Fibroblast of skin of left biceps (primary cell): ENCODE measurements at places on chromosomes 16 and 17.

DNA sequence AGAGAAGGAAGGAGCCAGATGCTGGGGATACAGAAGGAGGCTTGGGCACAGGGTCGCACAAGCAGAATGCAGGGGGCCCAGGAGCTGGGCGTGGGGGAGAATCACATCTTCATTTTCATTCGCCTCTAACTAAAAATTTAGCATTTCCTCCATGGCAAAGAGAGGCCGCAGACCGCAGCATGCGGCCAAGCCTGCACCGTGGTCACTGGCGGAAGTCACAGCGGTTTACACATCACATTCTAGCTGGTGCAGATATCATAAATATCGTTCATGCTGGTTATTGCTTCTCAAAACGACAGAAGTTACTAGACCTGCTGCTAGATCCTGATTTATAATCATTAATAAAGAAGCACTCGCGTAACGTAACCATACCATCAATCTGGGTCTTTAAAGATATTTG is 162.0 kb downstream of the NTN1 start:
- no peak for DNase-seq

DNA sequence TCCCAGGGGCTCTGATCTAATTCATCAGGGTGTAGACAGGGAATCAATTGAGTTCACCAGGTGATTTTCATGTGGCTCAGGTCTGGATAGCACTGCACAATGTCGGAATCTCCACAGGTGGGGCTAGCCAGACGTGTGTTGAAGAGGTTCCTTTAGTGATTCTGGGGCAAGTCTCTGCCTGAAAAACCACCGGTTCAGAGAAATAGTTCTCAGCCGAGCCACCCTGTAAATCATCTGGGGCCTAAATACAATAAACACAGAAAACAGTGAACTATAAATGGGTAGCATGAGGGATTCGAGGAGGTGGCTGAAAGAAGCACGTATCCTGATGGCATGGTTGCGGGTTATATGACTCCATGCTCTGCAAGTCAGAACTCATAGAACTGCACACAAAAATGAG is 21.3 kb downstream of the ASPA start:
- DNase-seq: no peak

DNA sequence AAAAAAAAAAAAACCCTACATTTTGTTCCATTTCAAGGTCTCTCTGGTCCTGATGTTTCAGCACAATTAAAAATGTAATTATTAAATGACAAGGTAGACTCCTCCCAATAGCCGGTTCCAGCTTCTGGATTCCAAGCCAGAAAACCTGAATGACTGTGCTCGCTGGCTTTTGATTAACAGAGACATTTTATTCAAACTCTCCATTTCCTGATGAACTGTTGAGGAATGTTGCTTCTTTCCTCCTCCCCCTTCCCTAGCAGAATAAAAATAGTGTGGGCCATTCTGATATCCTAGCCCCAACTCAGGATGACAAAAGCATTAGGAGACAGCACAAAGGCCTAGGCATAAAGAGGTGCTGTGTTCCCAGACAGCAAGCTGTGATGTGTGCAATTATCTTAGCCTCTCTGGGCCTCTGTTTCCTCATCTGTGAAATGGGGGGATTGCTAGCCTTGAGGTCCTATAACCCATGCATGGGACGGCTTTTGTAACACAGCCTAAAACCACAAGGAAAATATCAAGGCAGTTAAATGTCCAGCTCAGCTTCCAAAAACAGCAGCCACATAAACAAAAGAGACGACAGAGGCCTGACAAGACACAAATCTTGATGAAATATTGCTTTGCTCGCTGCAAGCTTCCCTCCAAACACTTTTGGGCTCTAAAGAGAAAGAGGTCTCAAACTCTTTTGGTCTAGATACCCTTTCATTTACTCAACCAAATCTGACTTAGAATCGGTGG is 127.2 kb upstream of the RCVRN start:
- DNase-seq: no peak

- DNase-seq: no peak
Observed at GRCh38 chr17:76735006-76735405, 2.1 kb downstream of the SRSF2 start.

DNA sequence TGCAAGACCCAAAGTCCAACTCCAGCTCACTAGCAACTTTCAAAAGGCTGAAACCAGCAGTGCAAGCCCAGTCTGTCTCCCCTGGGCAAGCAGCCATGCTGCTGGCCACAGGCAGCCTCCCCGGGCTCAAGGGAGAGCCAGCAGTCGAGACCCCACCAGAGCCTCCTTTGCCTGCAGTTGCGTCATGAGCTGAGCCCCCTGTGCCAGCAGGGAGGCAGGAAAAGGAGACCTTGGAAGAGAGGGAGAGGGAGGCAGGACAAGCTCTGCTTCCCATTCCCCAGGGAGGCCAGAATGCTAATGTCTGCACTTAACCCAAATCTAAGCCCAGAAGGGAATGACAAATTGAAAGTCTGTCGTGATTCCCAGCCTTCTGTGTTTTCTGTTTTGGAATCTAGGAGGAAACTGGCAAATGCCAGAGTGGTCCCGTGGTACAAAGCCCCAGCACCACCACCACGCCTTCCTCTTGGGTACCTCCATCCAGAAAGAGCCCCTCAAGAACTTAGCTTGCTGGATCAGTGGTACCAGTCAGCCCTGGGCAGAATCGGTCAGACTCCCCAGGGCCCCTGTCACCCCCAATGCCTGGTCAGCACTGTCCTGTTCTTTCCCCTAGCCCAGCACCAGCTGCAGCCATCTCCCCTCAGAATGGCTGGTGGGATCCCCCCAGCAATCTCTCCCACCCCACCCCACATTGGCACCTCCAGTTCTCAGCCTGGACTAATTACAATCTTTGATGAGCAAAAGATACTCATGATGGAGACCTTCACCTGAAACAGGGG is 99.3 kb upstream of the TNRC6C start:
- no peak for DNase-seq

- DNase-seq: no peak
Observed at GRCh38 chr17:79391376-79392233, 219.2 kb downstream of the RBFOX3 start.

GRCh38 chr17:81445642-81446503 is 50.6 kb downstream of the BAHCC1 start:
- no peak for DNase-seq

GRCh38 chr17:39118674-39119419 is 32.6 kb downstream of the PLXDC1 start:
- DNase-seq: no peak

GRCh38 chr17:31470592-31470991 is 79.1 kb downstream of the RAB11FIP4 start:
- no peak for DNase-seq

- no peak for DNase-seq
Observed at GRCh38 chr17:7022781-7023571, at the start of gene BCL6B. BCL6B (plus strand) TSS chr17:7023050; CDS start chr17:7023672, 622 bp downstream.

GRCh38 chr16:73378471-73378870 is 330.5 kb upstream of the ZFHX3 start:
- no peak for DNase-seq

GRCh38 chr17:61404663-61404912 is 4.9 kb downstream of the TBX2 start:
- no peak for DNase-seq

- DNase-seq: no peak
Observed at GRCh38 chr16:3348547-3349167, 7.0 kb upstream of the OR2C1 start.

- peak; percentile 98 for DNase-seq
Observed at GRCh38 chr16:87201052-87201451, 116.1 kb downstream of the C16orf95 start.

GRCh38 chr17:54948380-54948779 is 20.1 kb downstream of the COX11 start:
- DNase-seq: peak; percentile 32

- no peak for DNase-seq
Observed at GRCh38 chr17:35934760-35935159, 4.2 kb upstream of the RDM1 start.

DNA sequence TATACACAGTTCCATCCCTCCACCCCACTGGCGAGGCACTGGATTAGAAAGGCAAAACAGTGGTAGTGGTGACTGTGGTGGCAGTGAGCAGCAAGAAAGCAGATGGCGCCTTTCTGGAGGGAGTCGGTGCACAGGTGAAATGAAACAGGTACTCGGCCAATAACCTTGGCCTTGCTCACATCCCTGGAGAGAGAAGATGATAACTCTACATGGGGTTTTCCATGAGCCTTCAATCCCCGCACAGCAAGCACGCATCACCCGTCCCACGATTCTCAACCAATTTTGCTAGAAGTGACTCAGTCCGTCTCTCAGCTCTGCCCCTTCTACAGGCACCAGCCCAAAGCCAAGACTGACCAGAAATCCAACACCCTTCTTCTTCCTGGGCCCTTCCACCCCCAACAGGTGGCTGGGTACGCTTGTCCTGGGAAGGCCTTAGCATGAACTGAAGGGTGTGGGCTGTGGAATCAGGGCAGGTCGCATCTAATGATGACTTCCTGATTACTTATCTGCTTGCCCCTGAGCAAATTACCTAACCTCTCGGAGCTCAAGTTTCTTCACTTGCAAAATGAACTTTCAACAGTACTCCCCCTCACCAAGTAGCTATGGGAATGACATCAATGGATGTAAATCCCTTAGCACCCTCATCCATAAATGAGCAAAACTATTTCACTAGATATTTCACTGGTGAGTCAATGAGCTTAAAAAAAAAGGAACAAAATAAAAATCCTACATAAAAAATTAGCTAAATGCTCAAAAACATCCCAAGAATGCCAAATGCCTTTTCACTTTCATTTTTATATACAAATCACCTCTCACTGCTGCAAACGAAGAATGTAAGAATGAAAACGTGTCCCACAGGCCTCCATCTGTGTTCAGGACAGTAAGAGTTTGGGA is 18.0 kb downstream of the XPO6 start:
- peak; percentile 87 for DNase-seq

DNA sequence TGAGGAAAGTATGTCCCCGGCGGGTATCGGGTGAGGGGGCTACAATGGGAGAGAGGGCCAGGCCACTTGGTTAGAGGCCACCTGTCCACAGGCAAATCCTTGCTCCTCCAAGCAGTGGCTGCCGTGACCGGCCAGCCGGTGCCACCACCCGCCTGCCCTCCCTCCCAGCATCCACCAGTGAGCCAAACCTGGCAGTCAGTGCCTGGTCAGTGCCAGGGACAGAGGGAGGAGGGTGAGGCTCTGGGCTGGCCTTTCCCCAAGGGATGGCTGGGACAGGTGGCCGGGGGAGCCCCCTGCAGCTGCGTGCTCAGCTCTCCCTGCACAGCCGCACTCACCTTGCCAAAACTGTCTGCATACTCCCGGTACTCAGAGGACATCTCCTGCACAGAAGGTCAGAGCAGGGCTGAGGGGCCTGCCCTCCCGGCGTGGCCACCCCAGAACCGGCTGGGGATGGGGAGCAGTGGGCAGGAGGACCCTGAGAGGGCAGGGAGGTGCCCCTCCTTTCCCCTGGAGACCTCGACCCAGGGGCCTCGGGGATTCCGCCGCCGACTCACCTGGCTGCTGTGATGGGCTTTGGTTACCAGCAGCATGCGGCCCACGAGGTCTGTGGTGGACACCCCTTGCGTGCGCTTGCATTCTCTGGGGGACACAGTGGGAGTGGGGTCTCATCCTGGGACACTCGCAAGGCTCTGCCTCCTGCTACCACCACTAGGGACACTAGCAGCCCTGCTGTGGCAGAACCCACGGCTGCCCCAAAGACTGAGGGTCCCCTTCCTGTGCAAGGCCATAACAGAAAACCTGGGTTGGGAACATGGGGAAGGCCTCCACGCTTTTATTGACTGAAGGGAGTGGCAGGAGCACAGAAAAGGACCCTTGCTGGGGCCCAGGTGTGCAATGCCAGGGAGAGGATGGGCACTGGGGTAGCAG is 3.7 kb downstream of the PCYT2 start:
- DNase-seq: no peak

DNA sequence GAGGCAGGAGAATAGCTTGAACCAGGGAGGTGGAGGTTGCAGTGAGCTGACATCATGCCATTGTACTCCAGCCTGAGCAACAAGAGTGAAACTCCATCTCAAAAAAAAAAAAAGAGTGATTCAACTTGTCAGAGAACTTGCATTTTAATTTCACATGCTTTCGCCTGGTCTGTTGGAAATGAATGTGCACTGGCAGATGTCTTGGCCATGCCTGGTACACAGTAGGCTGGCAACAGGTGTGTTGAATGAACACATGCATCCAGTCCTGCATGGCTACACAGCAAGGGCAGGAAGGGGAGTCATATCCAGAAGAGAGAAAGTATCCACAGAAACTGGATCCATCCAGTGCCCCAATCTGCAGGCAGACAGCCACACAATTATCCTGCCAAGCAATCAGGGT is 11.5 kb downstream of the COG4 start:
- no peak for DNase-seq

GRCh38 chr17:33234930-33235685 is 58.0 kb downstream of the ASIC2 start:
- DNase-seq: peak; percentile 60

GRCh38 chr17:31494259-31495021 is 103.0 kb downstream of the RAB11FIP4 start:
- DNase-seq: no peak

DNA sequence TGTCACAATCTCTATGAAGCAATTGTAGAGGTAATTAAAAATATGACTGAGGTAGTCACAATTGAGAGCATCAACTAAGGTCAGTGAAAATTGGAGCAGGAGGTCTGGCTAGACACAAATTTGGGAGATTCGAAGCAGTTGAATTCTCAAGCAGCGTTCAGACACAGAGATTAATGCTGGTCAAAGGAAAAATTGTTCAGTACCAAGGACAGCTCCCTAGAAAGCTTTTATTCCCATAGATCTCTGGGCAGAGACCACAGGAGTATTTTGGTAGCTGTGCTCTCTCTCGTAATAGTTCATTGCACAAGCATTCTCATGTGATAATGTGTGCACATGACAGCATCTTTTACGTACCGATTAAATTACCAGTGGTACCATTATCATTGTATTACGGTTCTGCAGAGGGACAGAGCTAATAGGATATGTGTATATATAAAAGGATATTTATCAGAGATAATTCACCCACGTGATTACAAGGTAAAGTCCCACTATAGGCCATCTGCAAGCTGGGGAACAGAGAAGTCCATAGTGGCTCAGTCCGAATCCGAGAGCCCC is 387.5 kb upstream of the HSBP1 start:
- no peak for DNase-seq

DNA sequence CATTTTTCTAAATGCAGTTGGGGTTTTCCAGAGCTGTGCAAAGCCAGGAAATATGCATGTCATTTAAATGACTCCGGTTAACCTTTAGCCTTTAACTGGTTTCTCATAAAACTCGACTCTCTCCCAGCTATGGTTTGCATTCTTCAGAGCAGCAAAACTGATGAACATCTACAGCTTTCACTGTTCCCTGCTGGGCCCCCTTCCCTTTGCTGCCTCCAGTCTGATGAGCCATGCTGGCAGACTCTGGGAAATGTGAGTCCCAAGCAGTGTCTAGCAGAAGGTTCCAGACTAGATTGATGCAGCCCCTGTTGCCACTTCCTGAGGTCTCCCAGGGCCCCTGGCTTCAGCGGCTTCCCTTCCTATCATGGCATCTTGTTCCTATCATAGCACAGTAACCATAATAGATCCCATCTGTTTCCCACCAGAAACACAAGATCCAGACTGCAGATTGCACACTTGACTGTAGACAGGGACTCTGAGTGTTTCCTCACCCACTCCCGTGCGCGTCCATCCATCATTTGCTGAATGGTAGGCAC is 135.4 kb downstream of the CLEC16A start:
- peak; percentile 91 for DNase-seq
